Activated CD4-positive, alpha-beta T cell treated with anti-CD3 and anti-CD28 coated beads, Interleukin-2, amount 10 ng/mL, durations not matched to agents 7 days and 5 days (primary cell): ENCODE measurements at places on chromosomes 2 and 18.

DNA sequence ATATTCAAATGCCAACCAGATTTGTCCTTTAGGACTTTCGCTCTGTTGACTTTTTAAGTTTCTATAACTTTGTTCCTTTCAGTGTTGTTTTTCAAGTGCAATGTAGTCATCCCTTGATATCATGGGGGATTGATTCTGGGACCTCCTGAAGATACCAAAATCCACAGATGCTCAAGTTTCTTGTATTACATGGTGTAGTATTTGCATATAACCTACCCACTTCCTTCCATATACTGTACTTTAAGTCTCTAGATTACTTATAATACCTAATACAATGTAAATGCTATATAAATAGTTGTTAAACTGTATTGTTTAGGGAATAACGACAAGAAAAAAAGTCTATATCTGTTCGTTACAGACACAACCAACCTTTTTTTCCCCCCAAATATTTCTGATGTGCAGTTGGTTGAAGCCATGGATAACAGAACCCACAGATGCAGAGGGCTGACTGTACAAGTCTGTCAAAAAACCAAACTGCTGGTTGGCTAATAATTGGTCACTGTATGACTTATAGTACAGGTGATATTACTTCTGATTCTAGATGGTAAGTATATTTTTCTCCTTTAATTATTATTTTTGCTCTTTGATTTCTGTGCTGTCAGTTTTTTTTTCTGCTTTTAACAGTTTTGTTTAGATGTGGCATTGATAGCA is 201.7 kb upstream of the STON1 start:
- H3K27ac ChIP-seq, result no peak overlapping the region
- H3K27me3 ChIP-seq, result no peaks in the 10 kb centered on the region
- peaks cover 59% of the 10 kb centered on the region for H3K4me1 ChIP-seq
- DNase-seq, result no peak
- H3K36me3 ChIP-seq, result peaks cover 12% of the 10 kb centered on the region
- H3K4me3 ChIP-seq, result no peak overlapping the region

DNA sequence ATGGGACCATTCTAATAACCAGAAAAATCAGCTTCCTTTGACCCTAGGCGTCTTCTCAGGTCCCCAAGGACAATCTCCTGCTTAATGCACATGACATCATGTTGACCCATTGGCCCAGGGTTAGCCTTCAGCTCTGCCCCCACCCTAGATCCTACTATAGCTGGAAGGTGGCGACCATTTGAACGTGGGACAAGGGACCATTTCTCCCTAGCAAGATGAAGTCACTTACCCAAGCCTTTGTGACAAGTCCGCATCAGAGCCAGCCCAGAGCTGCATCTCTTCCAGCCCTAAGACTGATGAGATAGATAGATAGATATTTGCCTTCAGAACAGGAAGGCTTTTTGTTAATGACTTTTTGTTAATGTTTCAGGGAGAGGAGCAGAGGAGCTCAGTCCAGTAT is 28.2 kb upstream of the TAF1B start:
- H3K36me3 ChIP-seq, result no peaks in the 10 kb centered on the region
- peaks cover 19% of the 10 kb centered on the region for H3K4me1 ChIP-seq
- no peak for DNase-seq
- no peak overlapping the region for H3K27ac ChIP-seq
- no peak overlapping the region for H3K4me3 ChIP-seq

GRCh38 chr2:119522671-119523070 is 1.6 kb downstream of the SCTR start:
- H3K27me3 ChIP-seq, result peaks cover 31% of the 10 kb centered on the region
- H3K36me3 ChIP-seq, result no peaks in the 10 kb centered on the region
- H3K4me3 ChIP-seq, result no peak overlapping the region
- no peaks in the 10 kb centered on the region for H3K4me1 ChIP-seq
- no peak for DNase-seq
- H3K27ac ChIP-seq, result no peak overlapping the region

DNA sequence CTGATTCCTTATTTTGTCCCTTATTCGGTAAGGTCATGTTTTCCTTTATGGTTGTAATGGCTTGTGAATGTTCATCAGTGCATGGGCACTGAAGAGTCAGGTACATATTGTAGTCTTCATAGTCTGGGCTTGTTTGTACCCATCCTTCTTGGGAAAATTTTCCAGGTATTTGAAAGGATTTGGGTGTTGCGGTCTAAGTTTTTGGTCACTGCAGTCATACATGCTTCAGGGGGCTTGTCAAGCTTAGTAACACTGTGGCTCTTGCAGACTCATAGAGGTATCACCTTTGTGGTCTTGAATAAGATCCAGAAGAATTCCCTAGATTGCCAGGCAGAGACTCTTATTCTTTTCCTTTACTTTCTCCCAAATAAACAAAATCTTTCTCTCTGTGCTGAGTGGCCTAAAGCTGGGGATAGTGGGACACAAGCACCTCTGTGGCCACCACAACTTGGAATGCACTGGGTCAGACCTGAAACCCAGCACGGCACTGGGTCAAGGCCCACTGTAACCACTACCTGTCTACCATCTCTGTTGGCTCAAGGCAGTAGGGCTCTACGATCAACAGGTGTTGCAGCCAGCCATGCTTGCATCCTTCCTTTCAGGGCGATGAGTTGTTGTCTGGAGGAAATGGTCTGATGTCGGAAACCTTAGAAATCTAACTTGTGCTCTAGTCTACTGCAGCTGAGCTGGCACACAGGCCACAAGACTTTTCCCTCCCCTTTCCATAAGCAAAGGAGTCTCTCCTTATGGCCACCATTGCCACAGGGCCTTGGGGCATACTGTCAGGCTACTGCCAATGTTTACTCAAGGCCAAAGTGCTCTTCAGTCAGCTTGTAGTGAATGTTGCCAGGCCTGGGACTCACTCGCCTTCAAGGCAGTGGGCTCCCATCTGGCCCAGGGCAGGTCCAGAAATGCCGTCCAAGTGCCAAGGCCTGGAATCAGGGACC is 21.5 kb downstream of the IL1RN start:
- H3K36me3 ChIP-seq, result peaks cover 4% of the 10 kb centered on the region
- peaks cover 18% of the 10 kb centered on the region for H3K27me3 ChIP-seq
- H3K27ac ChIP-seq, result no peak overlapping the region
- no peak for DNase-seq
- H3K4me3 ChIP-seq, result no peak overlapping the region

GRCh38 chr18:40365526-40365925 is 1589.5 kb upstream of the PIK3C3 start:
- no peaks in the 10 kb centered on the region for H3K27me3 ChIP-seq
- H3K36me3 ChIP-seq, result no peaks in the 10 kb centered on the region
- no peak for DNase-seq
- no peak overlapping the region for H3K27ac ChIP-seq
- no peak overlapping the region for H3K4me3 ChIP-seq

DNA sequence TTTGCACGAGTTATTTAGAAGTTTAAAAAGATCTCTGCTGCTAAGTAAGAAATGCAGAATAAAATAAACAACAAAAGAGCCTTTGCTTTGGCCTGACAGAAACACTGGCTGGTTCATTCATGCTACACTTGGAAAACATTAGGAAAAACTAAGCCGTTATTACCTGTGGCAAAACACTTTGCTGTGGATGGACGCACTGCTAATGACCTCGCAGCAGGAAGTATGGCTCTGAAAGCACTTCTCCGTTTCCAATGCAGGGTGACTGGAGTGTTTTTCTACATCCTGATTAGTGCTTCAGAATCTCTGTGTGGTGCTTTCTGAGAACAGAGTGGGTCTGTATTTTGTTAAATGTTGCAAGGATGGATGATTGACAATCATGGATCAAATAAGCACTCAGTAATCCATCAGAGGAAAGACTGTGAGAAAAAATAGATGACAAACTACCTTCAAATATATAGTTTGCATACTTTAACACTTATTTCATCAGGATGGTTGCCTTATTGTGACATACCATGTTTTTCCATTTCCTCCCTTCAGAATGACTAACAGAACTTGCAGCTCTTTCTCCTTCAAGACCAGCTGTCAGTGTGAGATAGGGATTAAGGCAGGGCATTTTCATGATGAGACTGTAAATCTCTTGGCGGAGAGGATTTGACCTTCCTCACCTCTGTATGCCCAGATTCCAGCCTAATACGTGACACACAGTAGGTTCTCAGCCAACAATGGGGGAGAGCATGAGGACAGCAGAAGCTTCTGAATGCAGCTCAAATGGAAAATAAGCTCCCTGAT is 38.0 kb downstream of the LINC00305 start:
- DNase-seq, result no peak
- no peaks in the 10 kb centered on the region for H3K36me3 ChIP-seq
- H3K27ac ChIP-seq, result no peak overlapping the region
- H3K27me3 ChIP-seq, result no peaks in the 10 kb centered on the region
- H3K4me3 ChIP-seq, result no peak overlapping the region

GRCh38 chr2:222050981-222051380 is 247.8 kb downstream of the PAX3 start:
- no peaks in the 10 kb centered on the region for H3K4me1 ChIP-seq
- H3K27ac ChIP-seq, result no peak overlapping the region
- H3K36me3 ChIP-seq, result no peaks in the 10 kb centered on the region
- DNase-seq, result no peak
- no peak overlapping the region for H3K4me3 ChIP-seq
